ENCODE measurements at places on chromosomes 4 and X.

- DNase-seq = no peak
These were observed 63.7 kb downstream of the HMGB2 start for GRCh38 chr4:173270312-173271027.

- peak; percentile 29 for DNase-seq
These were observed 86.2 kb downstream of the PHEX start for GRCh38 chrX:22118161-22118830.

DNA sequence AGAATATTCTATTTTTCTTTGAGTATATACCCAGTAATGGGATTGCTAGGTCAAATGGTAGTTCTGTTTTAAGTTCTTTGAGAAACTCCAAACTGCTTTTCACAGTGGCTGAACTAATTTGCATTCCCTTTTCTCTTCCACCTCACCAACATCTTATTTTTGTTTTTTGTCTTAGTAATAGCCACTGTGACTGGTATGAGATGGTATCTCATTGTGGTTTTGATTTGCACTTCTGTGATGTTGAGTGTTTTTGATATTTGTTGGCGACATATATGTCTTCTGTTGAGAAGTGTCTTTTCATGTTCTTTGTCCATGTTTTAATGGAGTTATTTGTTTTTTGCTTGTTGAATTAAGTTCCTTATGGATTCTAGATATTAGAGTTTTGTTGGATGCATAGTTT lies 24.4 kb downstream of the AIMP1 start:
- no peak for DNase-seq

GRCh38 chr4:536351-536972 lies 37.5 kb downstream of the PIGG start:
- no peak for DNase-seq

- no peak for DNase-seq
These were observed 233.4 kb upstream of the ANXA3 start for GRCh38 chr4:78318126-78318525.

All from DMS79 (cell line).